Caco-2 (cell line): ENCODE measurements at places on chromosomes 5 and 9. TPM values are rescaled to one million over a fixed set of nuclear protein-coding genes. Genes with fewer than 3 reads are reported as not detected.
A peak's percentile ranks its signal among the peaks of the same experiment; 100 is the strongest.

Gene FTMT
- total RNA-seq: not detected in 2 replicates

Gene TGFBR1
- total RNA-seq: 29.3 and 31.8 TPM in 2 replicates

GRCh38 chr5:91143840-91144239 lies 239.3 kb downstream of the ARRDC3 start:
- H3K36me3 ChIP-seq: no peaks in the 10 kb centered on the region
- H3K4me1 ChIP-seq: peaks cover 7% of the 10 kb centered on the region
- H3K27me3 ChIP-seq: no peaks in the 10 kb centered on the region
- H3K27ac ChIP-seq: no peak overlapping the region
- no peak overlapping the region for H3K4me3 ChIP-seq

DNA sequence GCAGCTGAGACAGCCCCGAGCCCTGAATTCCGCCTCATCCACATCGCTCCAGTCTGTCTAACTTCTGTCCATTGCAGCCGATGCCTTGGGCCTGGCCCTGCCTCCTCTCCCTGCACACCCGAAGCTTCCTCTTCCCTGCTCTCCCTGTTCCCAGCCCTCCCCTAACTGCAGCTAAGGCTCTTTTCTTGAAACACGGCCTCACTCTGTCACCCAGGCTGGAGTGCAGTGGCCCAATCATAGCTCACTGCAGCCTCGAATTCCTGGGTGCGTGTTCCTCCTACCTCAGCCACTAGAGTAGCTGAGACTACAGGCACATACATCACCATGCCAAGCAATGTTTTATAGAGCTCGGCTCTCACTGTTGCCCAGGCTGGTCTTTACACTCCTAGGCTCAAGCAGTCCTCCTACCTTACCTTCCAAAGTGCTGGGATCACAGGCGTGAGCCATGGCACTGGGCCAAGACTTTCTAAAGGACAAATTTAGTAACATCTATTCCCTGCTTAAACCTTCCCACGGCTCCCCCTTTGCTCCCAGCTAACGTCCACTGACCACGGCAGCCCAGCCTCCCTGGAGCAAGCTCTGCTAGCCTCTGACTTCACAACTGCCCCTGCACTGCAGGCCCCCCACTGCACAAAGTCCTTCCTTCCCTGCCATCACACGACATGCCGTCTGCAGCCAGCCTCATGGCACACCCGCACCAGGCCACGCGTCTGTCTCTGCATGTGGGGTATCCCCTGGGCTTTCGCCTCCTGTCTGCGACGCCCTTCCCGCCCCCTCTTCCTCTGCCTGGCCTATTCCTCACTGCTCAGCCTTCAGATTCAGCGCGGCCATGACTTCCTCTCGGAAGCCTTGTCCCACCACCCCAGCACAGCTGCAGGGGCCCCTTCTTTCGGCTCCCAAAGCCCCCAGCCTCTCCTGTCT lies 28.6 kb downstream of the LAMC3 start:
- H3K4me3 ChIP-seq: no peak overlapping the region
- no peaks in the 10 kb centered on the region for H3K36me3 ChIP-seq
- no peak overlapping the region for H3K27ac ChIP-seq
- no peak for DNase-seq

GRCh38 chr9:127538849-127539258 lies 73.2 kb upstream of the STXBP1 start:
- no peak overlapping the region for H3K4me3 ChIP-seq
- no peaks in the 10 kb centered on the region for H3K27me3 ChIP-seq
- no peaks in the 10 kb centered on the region for H3K36me3 ChIP-seq
- no peaks in the 10 kb centered on the region for H3K4me1 ChIP-seq
- H3K27ac ChIP-seq: no peak overlapping the region

GRCh38 chr5:177592905-177593304 lies 902 bp downstream of the TMED9 start:
- peak overlapping the region; percentile 87 for H3K4me3 ChIP-seq
- peaks cover 15% of the 10 kb centered on the region for H3K36me3 ChIP-seq
- no peak for DNase-seq
- peak overlapping the region; percentile 88 for H3K27ac ChIP-seq

GRCh38 chr5:6545036-6545693 lies 87.7 kb downstream of the NSUN2 start:
- DNase-seq: no peak
- H3K4me1 ChIP-seq: no peaks in the 10 kb centered on the region
- no peak overlapping the region for H3K27ac ChIP-seq
- H3K36me3 ChIP-seq: no peaks in the 10 kb centered on the region
- H3K27me3 ChIP-seq: no peaks in the 10 kb centered on the region
- H3K4me3 ChIP-seq: no peak overlapping the region

- H3K27ac ChIP-seq: no peak overlapping the region
- no peaks in the 10 kb centered on the region for H3K36me3 ChIP-seq
- no peaks in the 10 kb centered on the region for H3K27me3 ChIP-seq
Observed at GRCh38 chr9:4904322-4905134, 80.5 kb upstream of the JAK2 start.

- no peaks in the 10 kb centered on the region for H3K4me1 ChIP-seq
- no peak overlapping the region for H3K27ac ChIP-seq
- DNase-seq: no peak
- H3K36me3 ChIP-seq: no peaks in the 10 kb centered on the region
Observed at GRCh38 chr9:82116556-82116955, 128.0 kb downstream of the SPATA31D1 start.

- no peak overlapping the region for H3K27ac ChIP-seq
- H3K27me3 ChIP-seq: no peaks in the 10 kb centered on the region
- H3K36me3 ChIP-seq: no peaks in the 10 kb centered on the region
- no peak for DNase-seq
- H3K4me1 ChIP-seq: no peaks in the 10 kb centered on the region; the same call in 1 of the 2 replicates
Observed at GRCh38 chr9:96051423-96051822, 175.9 kb downstream of the ERCC6L2 start.

Gene AQP3
- total RNA-seq: 24.1 and 24.8 TPM in 2 replicates

- H3K27me3 ChIP-seq: no peaks in the 10 kb centered on the region
- H3K36me3 ChIP-seq: no peaks in the 10 kb centered on the region
- no peaks in the 10 kb centered on the region for H3K4me1 ChIP-seq
Observed at GRCh38 chr5:86970361-86970760, 297.3 kb upstream of the RASA1 start.
